Neural progenitor cell (in vitro differentiated cells): ENCODE measurements at places on chromosomes 2 and 18.

GRCh38 chr2:162025121-162025911, 48.7 kb downstream of the DPP4 start:
- DNase-seq = no peak

GRCh38 chr18:49757513-49758262, 55.6 kb downstream of the ACAA2 start:
- peak; percentile 9 for DNase-seq

DNA sequence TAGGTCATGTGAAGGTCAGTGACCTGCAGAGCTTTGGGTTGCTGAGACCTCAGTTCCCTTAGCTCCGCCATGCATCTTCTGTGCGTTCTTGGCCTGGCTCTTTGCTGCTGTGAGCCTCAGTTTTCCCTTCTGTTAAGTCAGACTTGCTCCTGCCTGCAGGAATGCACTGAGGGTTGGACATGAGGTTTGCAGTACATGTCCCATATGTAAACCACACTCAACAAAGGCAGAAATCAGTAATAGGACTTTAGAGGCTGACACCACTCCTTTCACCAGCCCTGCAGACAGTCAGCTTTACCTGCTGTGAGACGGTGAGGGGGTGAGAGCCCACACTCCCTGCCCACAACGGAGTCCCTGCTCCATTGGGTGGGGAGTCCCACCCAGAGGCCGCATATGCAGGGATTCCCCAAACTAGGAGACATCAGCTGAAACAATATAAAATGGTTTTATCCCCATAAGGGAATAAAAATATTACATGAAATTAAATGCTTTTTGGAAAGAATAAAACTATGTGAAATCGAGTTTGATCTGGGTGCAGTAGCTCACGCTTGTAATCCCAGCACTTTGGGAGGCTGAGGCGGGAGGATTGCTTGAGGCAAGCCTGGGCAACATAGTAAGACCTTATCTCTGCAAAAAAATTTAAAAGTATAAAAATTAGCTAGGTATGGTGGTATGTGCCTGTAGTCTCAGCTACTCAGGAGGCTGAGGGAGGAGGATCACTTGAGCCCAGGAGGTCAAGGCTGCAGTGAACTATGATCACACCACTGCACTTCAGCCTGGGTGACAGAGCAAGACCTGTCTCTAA, 55.1 kb downstream of the MYO7B start:
- no peak for DNase-seq

GRCh38 chr2:8064603-8065002, 617.3 kb upstream of the ID2 start:
- no peak for DNase-seq

DNA sequence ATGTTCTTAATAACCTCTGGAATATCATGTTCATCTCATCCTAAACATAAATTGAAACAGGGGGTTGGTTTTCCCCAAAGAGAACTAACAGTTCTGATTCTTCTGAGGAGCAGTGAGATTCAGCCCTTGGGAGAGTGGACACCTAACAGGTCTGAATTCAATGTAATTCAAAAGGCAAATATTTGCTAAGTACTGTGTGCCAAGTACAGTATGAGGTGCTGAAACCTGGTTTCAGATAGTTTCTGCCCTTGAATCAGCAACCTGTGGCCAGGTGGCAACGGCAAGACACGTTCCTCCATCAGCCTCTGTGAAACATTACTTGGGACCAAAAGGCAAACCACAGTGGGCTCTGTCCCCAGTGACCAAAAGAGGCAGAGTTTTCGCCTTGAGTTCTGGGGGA, 1.3 kb downstream of the LRRC30 start:
- DNase-seq = no peak

GRCh38 chr2:126672980-126673605, 17.1 kb downstream of the GYPC start:
- no peak for DNase-seq

DNA sequence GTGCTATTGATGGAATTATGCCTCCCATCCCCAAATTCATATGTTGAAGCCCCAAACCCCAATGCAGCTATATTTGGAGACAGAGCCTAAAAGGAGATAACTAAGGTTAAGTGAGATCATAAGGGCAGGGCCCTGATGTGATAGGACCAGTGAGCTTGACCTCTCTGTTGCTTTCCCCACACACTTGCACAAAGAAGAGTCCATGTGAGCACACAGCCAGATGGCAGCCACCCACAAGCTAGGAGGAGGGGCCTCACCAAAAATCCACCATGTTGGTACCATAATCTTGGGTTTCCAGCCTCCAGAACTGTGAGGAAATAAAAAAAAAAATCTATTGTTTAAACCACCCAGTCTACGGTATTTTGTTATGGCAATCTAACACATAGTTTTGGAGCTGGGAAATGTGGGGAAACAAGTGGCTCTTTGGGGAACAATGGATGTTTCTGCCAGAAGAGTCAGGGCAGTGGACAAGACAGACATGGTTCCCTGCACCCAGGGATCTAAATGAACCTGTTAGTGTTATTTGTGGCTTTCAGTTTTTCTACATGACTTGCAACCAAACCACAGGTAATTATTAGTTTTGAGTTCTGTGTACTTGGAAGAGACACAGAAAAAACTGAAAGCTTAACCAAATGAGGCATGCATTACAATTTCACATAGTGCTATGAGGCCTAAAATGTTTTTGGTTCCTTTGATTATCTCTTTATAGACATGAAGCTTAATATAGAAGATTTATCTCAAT, 259.1 kb downstream of the LTBP1 start:
- DNase-seq = no peak

DNA sequence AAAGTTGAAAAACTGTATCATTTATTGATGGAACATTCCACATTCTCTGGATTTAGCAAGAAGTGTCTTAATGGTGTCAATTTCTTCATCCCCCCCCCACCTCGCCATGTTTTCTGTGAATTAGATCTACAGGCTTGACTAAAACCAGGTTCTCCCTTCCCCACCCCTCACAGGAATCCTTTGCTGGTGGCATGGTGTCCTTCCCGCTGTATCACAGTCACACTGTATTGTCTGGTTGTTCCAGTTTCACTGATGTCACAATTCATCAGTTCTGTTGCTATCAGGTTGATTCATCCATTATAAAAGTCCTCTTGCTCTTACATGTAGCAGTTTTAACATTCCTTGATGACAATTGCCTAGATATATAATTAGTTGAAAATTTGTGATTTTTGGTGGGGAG, 6.1 kb upstream of the SNORC start:
- DNase-seq = no peak

- no peak for DNase-seq
These were observed 46.2 kb downstream of the EMILIN2 start for GRCh38 chr18:2893056-2893455.

GRCh38 chr18:73717570-73717969, 430.1 kb downstream of the FBXO15 start:
- DNase-seq = no peak

DNA sequence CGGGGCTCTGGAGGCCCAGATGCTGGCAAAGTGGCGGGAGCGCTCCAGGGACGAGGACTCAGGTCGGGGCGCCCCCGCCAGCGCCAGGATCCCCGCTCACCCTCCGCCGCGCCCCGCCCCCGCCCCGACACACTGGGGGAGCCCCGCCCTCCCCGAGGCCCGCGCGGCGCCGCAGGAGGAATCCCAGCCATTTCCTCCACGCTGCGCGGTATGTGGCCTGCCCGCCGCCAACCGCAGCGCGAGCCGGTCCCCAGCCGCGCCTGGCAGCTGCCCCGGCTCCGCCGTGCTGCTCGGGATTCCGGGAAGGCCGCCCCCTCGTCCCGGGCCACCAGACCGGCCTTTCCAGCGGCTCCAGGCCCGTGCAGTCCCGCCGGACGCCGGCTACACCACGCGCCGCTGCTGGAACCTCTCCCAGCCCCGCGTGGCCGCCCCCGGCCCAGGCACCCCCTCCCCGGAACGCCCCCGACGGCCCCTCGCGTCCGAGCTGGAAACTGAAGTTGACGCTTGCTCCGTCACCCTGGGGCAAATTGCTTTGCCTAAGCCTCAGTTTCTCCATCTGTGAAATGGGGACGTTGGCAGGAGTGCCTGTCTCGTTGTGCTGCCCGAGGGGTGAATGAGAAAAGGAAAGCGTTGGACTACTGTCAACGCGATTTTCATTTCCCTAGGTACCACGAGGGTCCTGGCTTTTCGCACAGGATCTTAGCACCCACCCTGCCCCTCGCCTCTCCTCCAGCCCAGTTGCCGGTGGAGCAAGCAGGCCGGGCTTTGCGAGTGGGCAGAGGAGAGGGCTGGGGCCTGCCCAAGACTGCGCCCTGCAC, 53.6 kb downstream of the PKDCC start:
- DNase-seq = peak; percentile 77

GRCh38 chr2:18154812-18155211, 276.3 kb downstream of the KCNS3 start:
- no peak for DNase-seq

DNA sequence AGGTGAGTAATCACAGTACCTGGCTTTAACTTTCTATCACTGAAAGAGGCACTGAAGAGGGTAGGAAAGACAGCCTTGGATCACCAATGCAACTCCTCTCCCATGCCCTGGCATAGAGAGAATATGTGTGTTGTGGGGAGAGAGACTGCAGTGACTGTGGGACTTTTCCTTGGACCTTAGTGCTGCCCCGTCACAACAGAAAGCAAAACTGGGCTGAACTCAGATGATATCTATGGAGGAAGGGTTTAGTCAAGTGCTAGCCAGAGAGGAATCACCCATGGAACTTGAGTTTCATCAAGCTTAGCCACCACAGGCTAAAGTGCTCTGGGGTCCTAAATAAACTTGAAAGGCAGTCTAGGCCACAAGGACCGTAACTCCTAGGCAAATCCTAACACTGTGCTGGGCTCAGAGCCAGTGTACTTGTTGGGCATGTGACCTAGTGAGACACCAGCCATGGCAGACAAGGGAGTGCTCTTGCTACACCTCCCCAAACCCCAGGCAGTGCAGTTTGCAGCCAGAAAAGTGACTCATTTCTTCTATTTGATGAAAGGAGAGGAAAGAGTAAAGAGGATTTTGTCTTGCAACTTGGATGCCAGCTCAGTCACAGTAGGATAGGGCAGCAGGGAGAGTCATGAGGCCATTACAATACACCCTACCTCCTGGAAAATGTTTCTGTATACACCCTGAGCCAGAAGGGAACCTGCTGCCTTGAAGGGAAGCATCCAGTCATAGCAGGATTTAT, 105.8 kb upstream of the SPOPL start:
- DNase-seq = no peak

DNA sequence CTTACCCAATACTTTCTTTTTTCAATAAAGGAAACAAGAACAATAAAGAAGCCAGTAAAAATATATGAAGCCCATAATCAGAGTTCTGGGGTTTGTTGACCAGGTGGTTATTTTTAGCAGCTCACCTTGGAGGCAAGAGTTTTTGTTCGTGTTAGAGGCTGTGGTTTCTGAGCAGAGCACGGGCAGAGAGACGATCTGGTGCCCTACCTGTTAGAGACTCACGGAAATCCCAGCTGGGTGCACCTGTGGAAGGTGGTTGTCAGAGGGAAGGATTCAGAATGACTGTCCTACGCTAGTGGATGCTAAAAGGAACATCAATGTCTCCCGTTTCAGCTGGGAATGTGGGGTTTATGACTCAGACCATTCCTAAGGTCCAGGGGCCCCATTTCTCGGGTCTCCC, 87.6 kb downstream of the NRP2 start:
- no peak for DNase-seq

DNA sequence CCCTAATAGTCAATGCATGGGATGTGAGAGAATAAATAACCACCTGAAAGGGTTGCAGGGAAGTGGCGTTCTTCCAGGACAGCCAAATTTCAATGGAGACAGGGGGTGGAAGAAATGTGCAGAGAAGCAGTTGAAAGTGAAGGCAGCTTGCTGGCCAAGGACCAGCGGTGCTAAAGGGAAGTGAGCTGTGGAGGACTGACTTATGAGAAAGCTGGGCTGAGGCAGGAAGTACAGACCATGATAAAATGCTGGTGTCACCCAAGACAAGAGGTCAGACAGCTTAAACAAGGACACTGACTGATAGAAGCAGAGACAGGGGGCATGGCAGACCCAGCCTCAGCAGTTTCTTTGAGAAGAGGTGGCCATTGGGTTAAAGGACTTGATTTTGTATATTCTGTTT, 106.7 kb downstream of the DTNB start:
- no peak for DNase-seq

DNA sequence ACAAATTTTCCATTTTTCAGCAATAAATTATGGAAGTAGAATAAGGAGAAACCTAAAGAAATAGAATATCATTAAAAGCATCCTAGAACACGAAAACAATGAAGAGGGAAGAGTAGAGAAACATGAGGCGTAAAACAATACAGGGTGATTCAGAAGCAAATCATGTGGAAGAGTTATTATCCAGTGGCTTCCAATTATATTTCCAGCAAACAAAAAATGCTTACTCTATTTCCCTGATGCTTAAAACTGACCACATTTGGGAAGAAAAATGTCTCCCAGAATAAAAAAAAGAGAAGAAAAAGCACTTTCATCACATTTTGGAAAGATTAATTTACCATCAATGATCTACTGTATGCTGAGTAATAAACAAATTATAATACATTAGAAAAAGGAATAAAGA, 192.6 kb downstream of the CD226 start:
- no peak for DNase-seq

GRCh38 chr18:26088487-26088886, 1.9 kb downstream of the SS18 start:
- no peak for DNase-seq

DNA sequence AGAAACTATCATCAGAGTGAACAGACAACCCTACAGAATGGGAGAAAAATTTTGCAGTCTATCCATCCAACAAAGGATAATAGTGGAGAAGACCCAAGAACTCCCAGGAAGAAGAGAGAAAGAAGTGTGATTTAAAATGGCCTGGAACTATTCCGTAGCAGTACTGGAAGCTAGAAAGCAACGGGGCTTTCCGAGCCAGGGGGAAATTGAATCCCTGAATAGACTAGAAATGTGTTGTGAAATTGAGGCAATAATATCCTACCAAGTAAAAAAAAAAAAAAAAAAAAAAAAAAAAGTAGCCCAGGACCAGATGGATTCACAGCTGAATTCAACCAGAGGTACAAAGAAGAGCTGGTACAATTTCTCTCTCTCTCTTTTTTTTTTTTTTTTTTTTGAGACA, 69.3 kb downstream of the FARP2 start:
- no peak for DNase-seq
